ENCODE measurements at places on chromosomes 3 and 15. TPM values are rescaled to one million over a fixed set of nuclear protein-coding genes. Genes with fewer than 3 reads are reported as not detected.

The GOLGA6L6 gene
- polyA plus RNA-seq: not detected

The LMAN1L gene
- not detected for polyA plus RNA-seq

The SUCNR1 gene
- polyA plus RNA-seq: 0.12 TPM

The CLDN11 gene
- 1.6 TPM for polyA plus RNA-seq

The PROS1 gene
- 23.6 TPM for polyA plus RNA-seq

The RCN2 gene
- polyA plus RNA-seq: 99.9 TPM

The RNU6-1 gene
- polyA plus RNA-seq: not detected

The CIDEC gene
- 4.1 TPM for polyA plus RNA-seq

The TM4SF1 gene
- polyA plus RNA-seq: 51.1 TPM

The GRK7 gene
- not detected for polyA plus RNA-seq

The CPN2 gene
- 0.21 TPM for polyA plus RNA-seq

DNA sequence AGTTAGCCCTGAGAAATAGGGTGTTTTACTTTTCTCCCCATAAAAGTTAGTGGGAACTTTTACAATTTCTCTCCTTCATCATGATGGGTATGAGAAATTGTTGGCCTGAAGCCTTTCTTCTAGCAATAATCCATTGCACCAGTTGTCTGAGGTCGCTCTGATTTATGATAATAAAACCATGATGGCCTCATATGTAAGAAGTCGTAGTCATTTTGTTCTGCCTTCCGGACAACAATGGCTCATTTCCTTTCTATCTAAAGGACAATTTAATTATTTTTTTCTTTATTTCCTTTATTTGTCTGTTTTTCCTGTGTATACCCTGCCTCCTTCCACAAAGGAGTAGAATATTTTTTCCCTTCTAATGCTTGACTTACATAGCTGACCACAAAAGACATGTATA lies 31.6 kb upstream of the GNB4 start:
- H3K4me3 ChIP-seq: no peak overlapping the region
- H3K27me3 ChIP-seq: no peaks in the 10 kb centered on the region
- H3K27ac ChIP-seq: no peak overlapping the region
- DNase-seq: no peak
- H3K4me1 ChIP-seq: no peaks in the 10 kb centered on the region
- H3K36me3 ChIP-seq: no peaks in the 10 kb centered on the region

DNA sequence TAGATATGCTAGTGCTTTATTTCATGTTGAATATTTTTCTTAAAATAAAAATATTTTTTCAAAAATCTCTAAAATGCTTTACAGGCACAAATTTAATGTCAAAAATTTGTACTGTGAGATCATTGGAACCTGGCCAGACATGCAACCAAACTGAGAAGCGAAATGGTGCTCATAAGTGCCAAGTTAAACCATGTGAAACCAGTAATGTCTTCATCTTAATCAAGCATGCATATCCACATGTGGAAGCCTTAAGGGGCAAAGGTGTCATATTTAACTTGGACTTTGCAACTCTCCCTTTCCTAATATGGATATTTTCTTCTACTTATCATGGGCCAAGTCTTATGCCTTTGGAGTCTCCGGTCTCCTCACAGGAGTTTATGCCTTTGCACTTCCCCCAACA lies 208.9 kb upstream of the COL8A1 start:
- H3K36me3 ChIP-seq: no peaks in the 10 kb centered on the region
- no peaks in the 10 kb centered on the region for H3K4me1 ChIP-seq
- H3K27me3 ChIP-seq: no peaks in the 10 kb centered on the region
- H3K4me3 ChIP-seq: no peak overlapping the region
- no peak for DNase-seq
- H3K27ac ChIP-seq: no peak overlapping the region

DNA sequence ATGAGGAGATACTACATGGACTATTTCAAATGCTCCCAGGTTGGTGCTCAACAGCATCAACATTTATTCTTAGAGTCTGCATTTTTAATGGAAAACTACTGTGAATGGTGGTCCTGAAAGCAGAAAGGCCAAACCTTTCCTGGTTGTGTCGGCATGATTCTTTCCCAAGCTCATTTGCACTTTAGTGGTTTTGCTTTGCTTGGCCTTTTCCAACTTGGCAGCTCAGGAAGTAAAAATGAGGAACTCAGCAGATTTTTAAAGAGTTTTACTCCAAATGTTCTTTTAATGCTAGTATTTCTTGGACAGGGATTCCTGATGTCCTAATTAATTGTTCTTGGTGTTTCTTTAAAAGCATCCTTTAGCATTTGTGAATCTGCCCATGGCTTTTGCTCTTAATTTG lies 197.4 kb downstream of the SLC9A9 start:
- no peaks in the 10 kb centered on the region for H3K4me1 ChIP-seq
- no peaks in the 10 kb centered on the region for H3K27me3 ChIP-seq
- H3K36me3 ChIP-seq: no peaks in the 10 kb centered on the region
- DNase-seq: peak; percentile 39
- no peak overlapping the region for H3K27ac ChIP-seq

DNA sequence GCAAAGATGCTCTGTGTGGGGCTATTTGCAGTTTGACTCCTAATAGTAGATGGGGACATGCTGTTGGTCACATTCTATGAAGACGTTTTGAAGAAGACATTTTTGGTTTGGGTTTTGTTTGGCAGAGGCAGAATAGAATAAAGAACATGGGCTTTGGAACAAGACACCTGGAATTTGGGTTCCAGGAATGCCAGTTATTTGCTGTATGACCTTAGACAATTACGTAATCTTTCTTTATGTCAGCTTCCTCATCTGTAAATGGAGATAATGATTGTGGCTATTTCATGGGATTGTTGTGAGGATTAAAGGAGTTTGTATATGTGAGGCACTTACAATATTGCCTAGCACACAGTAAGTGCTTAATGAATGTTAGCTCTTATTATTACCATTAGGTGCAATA lies 91.6 kb downstream of the MESD start:
- peaks cover 2% of the 10 kb centered on the region for H3K36me3 ChIP-seq
- peaks cover 36% of the 10 kb centered on the region for H3K4me1 ChIP-seq
- no peak for DNase-seq
- no peaks in the 10 kb centered on the region for H3K27me3 ChIP-seq
- no peak overlapping the region for H3K27ac ChIP-seq
- H3K4me3 ChIP-seq: no peak overlapping the region

DNA sequence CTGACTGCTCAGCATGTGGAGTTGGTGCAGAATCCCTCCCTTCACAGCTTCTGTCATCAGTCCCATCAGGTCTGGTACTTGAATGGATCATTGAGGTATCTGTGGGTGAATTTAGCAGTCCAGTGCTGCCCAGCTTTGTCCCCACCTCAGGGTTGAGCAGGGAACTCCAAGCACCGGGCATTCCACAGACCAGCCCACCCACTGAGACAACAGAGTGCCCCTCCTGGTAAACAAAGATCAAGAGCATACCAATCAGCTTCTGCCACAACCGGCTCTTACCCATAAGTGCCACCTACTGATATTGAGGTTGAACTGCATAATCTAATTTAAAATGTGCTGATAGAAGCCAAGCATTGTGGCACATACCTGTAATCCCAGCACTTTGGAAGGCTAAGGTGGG lies 57.1 kb upstream of the FXR1 start:
- H3K4me3 ChIP-seq: no peak overlapping the region
- H3K27me3 ChIP-seq: no peaks in the 10 kb centered on the region
- no peaks in the 10 kb centered on the region for H3K4me1 ChIP-seq
- no peaks in the 10 kb centered on the region for H3K36me3 ChIP-seq

DNA sequence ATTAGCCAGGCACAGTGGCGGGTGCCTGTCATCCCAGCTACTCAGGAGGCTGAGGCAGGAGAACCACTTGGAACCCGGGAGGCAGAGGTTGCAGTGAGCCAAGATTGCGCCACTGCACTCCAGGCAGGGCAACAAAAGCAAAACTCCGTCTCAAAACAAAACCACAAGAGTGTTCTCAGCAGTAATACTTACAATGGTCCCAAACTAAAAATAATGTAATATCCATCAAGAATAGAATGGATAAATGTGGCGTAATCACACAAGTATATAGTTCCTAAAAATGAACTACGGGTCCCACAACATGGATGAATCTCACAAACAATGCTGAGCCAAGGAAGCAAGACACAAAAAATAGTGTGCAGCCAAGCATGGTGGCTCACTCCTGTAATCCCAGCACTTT lies 39.2 kb downstream of the STAG1 start:
- no peak overlapping the region for H3K4me3 ChIP-seq
- H3K36me3 ChIP-seq: no peaks in the 10 kb centered on the region
- H3K27ac ChIP-seq: no peak overlapping the region
- H3K27me3 ChIP-seq: no peaks in the 10 kb centered on the region
- no peaks in the 10 kb centered on the region for H3K4me1 ChIP-seq

GRCh38 chr3:8442993-8443650 lies 58.5 kb upstream of the LMCD1 start:
- H3K4me1 ChIP-seq: peaks cover 25% of the 10 kb centered on the region
- no peak overlapping the region for H3K4me3 ChIP-seq

DNA sequence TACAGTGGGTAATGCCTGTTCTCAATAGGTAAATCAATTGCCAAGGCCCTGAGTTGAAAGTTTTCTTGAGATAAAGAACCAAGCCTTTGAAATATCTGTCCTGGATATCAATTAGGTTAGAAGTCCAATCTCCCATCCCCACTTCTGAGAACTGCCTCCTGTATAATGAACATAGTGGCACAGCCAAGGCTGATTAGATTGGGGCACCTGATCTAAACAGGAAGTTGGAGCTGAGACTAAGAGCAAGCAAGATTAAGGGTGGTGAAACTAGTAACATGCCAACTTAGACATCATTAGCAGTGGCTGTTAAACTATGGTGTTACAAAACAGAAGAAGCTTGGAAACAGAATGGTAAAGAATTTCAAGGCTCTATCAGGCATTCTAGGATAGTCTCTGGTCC lies 137.7 kb upstream of the TMEM108 start:
- no peak overlapping the region for H3K4me3 ChIP-seq
- no peaks in the 10 kb centered on the region for H3K36me3 ChIP-seq
- no peaks in the 10 kb centered on the region for H3K27me3 ChIP-seq
- no peak for DNase-seq
- no peak overlapping the region for H3K27ac ChIP-seq

- no peak overlapping the region for H3K4me3 ChIP-seq
- H3K27me3 ChIP-seq: no peaks in the 10 kb centered on the region
- no peak for DNase-seq
- H3K27ac ChIP-seq: no peak overlapping the region
- H3K36me3 ChIP-seq: no peaks in the 10 kb centered on the region
- peaks cover 4% of the 10 kb centered on the region for H3K4me1 ChIP-seq
Measured at GRCh38 chr15:85312929-85313331, 67.5 kb upstream of the AKAP13 start.

DNA sequence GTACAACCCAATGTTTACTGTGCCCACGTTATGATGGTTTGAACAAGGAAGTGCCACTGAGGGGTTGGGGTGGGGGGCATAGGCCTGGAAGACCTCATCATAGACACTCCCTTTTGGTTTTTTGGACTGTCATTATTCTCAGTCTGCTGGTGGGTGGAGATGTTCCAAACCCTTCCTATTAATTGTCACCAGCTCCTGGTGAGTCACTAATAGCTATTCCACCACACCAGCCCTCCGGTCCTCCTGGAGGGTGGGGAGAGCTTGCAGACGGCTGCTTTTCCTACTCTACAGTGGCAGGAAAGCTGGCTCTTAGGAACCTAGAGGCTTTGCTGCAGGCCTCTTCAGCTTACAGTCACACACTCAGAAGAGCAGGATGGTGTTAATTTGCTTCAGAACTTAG lies 9.0 kb upstream of the COPG1 start:
- H3K4me1 ChIP-seq: peaks cover 4% of the 10 kb centered on the region
- DNase-seq: no peak
- no peak overlapping the region for H3K27ac ChIP-seq
- H3K4me3 ChIP-seq: no peak overlapping the region

GRCh38 chr3:29183346-29184087 lies 97.4 kb upstream of the RBMS3 start:
- H3K27ac ChIP-seq: no peak overlapping the region
- no peaks in the 10 kb centered on the region for H3K4me1 ChIP-seq
- no peaks in the 10 kb centered on the region for H3K36me3 ChIP-seq
